ENCODE measurements at places on chromosomes 13 and 19. TPM values are rescaled to one million over a fixed set of nuclear protein-coding genes. Genes with fewer than 3 reads are reported as not detected.

ZNF541 gene
- total RNA-seq = not detected

GAS6 gene
- total RNA-seq = 998 TPM

CEACAM21 gene
- not detected for total RNA-seq

DNA sequence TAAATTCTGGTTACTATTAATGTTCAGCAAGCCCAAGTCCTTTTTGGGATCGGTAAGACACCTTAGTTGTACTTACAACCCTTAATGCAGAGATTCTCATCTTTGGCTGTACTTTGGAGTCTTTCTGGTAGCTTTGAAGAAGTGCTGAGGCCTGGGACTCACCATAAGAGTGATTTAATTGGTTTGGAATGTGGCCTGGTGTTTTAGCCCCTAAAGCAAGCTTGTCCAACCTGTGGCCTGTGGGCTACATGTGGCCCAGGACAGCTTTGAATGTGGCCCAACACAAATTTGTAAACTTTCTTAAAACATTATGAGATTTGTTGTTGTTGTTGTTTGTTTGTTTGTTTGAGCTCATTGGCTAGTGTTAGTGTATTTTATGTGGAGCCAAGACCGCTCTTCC is 215.3 kb downstream of the ZIC5 start:
- no peak for DNase-seq

DNA sequence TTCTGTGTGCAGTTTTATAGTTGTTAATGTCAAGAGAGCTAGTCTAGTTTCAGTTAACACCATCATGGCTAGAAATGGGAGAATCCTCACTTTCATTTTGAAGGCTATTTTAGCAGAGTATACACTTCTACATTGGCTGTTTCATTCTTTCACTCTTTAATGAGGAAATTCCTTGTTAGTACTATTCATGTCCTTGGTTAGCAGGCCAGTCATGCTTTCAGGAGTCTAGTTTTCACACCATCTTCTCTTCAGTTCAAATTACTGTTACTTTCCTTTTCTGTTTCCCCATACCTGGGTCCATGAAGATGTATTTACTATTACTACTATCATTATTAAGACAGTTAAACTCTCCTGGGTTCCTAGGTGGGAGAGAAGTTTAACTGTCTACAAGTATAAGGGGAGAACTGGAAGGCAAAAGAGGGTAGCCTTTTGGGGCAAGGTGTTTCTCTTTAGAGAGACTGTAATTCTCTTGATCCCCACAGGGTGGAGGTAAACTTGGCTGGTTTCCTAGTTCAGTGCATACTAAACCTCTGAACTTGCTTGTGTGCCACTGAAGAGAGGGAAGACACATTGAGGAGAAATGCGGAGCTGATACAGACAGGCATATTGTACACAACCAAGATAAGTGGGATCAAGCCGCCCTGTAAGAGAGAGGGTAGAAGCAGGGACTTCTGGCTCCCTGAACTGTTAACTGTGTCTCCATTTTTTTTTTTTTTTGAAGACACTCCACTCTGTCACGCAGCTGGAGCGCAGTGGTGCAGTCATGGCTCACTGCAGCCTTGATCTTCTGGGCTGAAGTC is 41.3 kb upstream of the IGFL4 start:
- peak; percentile 79 for DNase-seq

DNA sequence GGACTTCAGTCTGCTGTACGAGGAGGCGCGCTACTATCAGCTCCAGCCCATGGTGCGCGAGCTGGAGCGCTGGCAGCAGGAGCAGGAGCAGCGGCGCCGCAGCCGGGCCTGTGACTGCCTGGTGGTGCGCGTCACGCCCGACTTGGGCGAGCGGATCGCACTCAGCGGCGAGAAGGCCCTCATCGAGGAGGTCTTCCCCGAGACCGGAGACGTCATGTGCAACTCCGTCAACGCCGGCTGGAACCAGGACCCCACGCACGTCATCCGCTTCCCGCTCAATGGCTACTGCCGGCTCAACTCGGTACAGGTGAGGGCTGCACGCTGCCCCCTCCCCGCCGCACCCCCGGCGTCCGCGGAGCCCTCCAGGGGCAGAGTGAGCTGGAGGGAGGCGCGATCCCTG is 14.6 kb downstream of the KCTD15 start:
- no peak for DNase-seq

DNA sequence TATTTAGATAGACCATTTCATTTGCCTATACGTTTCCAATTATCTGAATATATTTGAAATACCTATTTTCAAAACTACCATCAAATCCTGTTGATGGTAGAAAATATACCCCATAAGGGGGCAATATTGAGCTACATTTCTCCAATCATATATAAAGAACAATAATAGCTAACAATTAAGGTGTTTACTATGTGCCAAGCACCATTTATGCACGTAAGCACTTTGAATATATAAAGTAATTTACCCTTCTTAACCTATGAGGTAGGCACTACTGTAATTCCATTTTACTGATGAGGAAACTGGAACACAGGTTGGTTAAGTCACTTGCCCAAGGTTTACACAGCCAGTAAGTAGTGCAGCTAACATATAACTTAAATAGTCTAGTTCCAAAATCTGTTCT is 79.2 kb downstream of the UBL3 start:
- peak; percentile 48 for DNase-seq

DNA sequence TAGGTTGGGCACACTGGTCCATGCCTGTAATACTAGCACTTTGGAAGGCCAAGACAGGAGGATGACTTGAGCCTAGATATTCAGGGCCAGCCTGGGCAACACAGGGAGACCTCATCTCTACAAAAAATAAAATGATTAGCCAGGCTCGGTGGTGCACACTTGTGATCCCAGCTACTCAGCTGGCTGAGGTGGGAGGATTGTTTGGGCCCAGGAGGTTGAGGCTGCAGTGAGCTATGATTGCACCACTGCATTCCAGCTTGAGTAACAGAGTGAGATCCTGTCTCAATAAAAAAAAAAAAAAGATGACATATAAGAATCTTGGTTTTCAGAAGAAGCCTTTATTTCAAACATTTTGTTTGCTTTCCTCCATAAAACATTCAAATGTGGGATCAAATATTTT is 178.0 kb downstream of the LIG4 start:
- peak; percentile 0 for DNase-seq

DNA sequence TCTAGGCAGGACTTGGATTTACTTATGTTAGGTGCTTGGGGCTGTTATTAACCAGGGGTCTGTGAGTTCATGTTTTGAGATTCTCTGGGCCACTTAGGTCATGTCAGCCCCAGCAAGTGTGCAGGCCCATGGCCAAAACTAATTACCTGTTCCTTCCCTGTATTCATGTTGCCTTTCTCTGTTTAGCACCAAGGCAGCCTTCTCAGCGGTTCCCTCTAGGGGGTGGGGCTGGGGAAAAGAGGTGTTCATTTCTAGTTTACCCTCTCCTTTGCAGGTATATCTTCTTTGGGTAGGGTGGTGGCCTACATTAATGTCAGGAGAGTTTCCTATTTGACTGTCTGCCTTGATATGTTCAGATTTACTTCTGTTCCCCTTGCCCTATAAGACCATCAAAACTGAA is 61.7 kb downstream of the PDS5B start:
- DNase-seq = no peak

- DNase-seq = no peak
Measured at GRCh38 chr13:23460309-23460708, 26.8 kb upstream of the SACS start.

DNA sequence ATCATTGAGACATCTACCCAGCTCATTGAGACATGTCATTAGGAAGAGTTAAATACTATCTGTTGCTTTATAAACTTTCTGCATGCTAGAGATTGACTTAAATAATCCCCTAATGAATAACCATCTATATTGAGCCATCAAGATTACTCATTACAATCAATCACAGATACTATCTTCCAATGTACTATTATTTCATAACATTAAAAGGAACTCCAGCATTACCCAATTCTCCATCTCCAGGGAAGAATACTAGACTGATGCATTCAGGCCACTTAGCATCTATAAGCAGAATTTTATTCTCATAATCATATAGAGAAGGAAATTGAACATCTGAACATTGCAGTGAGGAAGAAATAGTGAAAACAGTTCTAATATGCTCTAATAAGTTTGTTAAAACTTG is 8.0 kb downstream of the EPSTI1 start:
- DNase-seq = no peak

GRCh38 chr13:100751826-100752225 is 77.2 kb upstream of the TMTC4 start:
- DNase-seq = no peak

- no peak for DNase-seq
Measured at GRCh38 chr13:34901572-34901971, 40.5 kb upstream of the NBEA start.

GRCh38 chr13:59166174-59166573 is 997.6 kb downstream of the DIAPH3 start:
- DNase-seq = no peak

- peak; percentile 72 for DNase-seq
Measured at GRCh38 chr19:7492142-7492541, 3.3 kb upstream of the PEX11G start.

DNA sequence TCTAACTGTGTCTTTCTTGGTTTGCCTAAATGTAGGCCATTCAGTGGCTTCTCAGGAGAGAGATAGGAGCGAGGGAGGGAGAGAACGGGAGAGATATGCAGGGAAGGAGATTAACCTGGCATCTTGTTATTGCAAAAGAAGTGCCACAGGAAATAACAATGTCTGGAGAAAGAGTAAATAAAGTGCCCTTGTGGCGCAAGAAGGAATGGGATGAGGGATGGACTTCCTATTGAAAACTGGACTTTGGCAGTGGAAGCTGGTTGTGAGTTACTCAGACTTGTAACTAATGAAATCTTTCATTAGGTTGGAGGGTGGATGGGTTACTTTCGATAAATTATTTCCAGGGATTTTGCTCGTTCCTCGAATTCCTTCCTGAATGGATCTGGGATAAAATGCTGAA is 136.1 kb downstream of the LACC1 start:
- DNase-seq = no peak

DNA sequence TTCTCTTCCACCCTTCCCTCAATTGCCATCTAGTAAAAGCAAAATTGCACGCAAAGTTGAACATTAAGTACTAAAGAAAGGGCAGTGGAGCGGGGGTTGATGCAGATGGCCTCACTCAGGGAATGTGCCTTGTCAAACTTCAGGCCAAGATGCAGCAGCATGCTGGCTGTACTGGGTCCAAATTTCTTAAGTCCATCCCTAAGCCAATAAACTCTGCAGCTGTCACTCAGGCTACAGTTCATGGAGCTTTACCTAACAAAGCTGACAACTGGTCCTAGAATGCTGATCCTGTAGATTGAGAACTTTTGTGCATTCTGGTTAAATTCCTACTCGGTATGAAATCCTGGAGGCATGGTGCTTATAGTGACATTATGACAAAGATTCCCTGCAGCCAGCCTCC is 88.4 kb downstream of the FOXO1 start:
- no peak for DNase-seq

All from GM23248 (cell line).